Trophoblast cell (in vitro differentiated cells and primary cell): ENCODE measurements at places on chromosomes 3 and 15.

- DNase-seq = peak; percentile 71
Observed at GRCh38 chr3:8112587-8112986, 389.0 kb upstream of the LMCD1 start.

- DNase-seq = no peak
Observed at GRCh38 chr15:70345251-70346019, 247.7 kb upstream of the TLE3 start.

DNA sequence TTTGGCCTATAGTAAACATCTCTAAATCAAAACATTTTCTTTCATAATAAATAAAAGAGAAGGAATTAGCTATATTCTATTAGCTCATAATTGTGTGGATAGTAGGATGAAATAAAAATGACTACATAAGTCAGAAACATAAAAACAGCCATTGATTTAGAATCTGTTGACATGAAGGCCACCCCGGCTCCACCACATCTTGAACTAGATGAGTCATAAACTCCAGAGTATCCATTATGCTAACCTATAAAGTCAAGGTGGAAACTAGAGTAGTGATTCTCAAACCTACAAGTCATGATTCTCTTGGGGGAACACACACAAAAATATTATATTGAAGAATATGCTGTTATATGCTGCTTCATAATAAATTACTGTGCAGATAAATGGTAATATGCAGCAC lies 831.0 kb downstream of the TUSC7 start:
- no peak for DNase-seq

GRCh38 chr3:120496278-120497002 lies 45.6 kb upstream of the FSTL1 start:
- DNase-seq = peak; percentile 87

GRCh38 chr3:61893840-61894566 lies 332.6 kb downstream of the PTPRG start:
- DNase-seq = no peak
